Progenitor cell of endocrine pancreas (in vitro differentiated cells): ENCODE measurements at places on chromosomes 5 and 9.
A peak's percentile ranks its signal among the peaks of the same experiment; 100 is the strongest.

- H3K36me3 ChIP-seq = no peaks in the 10 kb centered on the region
- no peak overlapping the region for H3K4me3 ChIP-seq
- no peak for DNase-seq
- no peak overlapping the region for H3K27ac ChIP-seq
Observed at GRCh38 chr5:45507178-45507577, 189.0 kb downstream of the HCN1 start.

- peak overlapping the region; percentile 95 for H3K27ac ChIP-seq
- H3K27me3 ChIP-seq = no peaks in the 10 kb centered on the region
- peaks cover 19% of the 10 kb centered on the region for H3K36me3 ChIP-seq
Observed at GRCh38 chr9:4262735-4263141, 37.1 kb downstream of the GLIS3 start.

GRCh38 chr5:112065781-112066180, 308.8 kb upstream of the NREP start:
- H3K36me3 ChIP-seq = no peaks in the 10 kb centered on the region
- H3K27ac ChIP-seq = no peak overlapping the region
- no peak overlapping the region for H3K4me3 ChIP-seq
- no peaks in the 10 kb centered on the region for H3K27me3 ChIP-seq

DNA sequence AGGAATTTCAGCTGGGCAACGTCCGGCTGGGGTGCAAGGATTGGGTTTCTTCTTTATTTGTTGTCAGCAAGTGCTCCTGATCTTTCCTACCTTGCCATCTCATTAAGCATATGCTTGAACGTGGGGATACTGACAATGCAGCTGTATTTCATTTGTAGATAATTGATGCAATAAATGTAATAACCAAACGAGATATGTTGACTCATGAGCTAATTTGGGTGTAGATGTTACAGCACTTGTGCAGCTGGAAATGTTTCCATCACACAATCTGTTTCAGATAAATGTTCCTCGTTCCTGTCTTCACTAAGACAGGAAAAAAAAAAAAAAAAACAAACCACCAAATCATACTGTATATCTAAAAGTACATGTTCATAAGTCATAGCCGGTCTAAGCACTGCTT, 123.8 kb downstream of the DMRT2 start:
- DNase-seq = no peak
- H3K4me3 ChIP-seq = no peak overlapping the region
- no peaks in the 10 kb centered on the region for H3K27me3 ChIP-seq
- no peak overlapping the region for H3K27ac ChIP-seq
- H3K4me1 ChIP-seq = peaks cover 19% of the 10 kb centered on the region
- H3K36me3 ChIP-seq = no peaks in the 10 kb centered on the region

DNA sequence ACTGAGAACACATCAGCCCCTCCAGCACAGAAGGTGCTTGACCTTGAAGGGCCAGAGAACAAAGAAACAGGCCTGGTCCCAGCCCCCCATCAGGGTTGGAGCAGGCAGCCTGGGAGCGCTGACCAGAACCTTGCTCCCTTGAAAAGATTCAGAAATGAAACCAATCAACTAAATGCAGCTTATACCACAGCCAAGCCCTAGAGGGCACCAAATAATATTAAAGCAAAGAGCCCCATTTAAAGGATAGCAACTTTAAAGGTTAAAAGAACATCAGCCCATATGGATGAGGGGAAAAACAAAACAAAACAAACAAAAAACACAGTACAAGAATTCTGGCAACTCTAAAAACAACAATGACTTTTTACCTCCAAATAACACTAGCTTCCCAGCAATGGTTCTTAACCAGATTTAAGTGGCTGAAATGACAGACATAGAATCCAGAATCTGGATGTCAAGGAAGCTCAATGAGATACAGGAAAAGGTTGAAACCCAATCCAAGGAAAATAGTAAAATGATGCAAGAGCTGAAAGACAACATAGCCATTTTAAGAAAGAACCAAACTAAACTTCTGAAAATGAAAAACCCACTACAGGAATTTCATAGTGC, 471.9 kb downstream of the MTRR start:
- peaks cover 1% of the 10 kb centered on the region for H3K36me3 ChIP-seq
- H3K4me1 ChIP-seq = peaks cover 2% of the 10 kb centered on the region
- no peak for DNase-seq
- no peak overlapping the region for H3K27ac ChIP-seq
- H3K27me3 ChIP-seq = peaks cover 3% of the 10 kb centered on the region

- H3K4me1 ChIP-seq = peaks cover under 1% of the 10 kb centered on the region
- peaks cover 40% of the 10 kb centered on the region for H3K36me3 ChIP-seq
- no peak for DNase-seq
- H3K27me3 ChIP-seq = no peaks in the 10 kb centered on the region
Observed at GRCh38 chr5:94632024-94632423, 13.6 kb downstream of the SLF1 start.

GRCh38 chr5:23208959-23209431, 298.4 kb upstream of the PRDM9 start:
- no peak overlapping the region for H3K27ac ChIP-seq
- H3K4me1 ChIP-seq = no peaks in the 10 kb centered on the region
- no peaks in the 10 kb centered on the region for H3K27me3 ChIP-seq
- H3K4me3 ChIP-seq = no peak overlapping the region
- DNase-seq = no peak

- H3K27me3 ChIP-seq = peaks cover 2% of the 10 kb centered on the region
- H3K4me1 ChIP-seq = no peaks in the 10 kb centered on the region
- H3K27ac ChIP-seq = no peak overlapping the region
Observed at GRCh38 chr9:1366276-1366675, 316.1 kb downstream of the DMRT2 start.

DNA sequence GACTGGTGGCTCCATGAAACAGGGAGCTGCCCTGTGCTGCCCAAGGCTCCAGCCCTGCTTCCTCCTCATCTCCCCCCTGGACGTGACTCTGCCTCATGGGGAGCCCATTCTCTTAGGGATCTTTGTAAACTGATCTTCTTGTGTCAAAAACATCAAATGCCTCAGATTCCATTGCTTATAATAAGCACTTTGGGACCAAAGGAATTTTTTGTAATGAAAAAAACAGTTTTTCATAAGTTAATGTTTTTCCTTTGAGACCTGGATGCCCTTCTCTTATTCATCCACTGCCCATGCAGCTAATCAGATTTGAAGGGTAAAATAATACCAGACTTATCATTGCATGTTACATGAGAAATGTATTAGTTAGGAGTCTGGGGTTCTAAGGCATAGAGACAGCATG, 41.7 kb downstream of the PALM2AKAP2 start:
- no peaks in the 10 kb centered on the region for H3K36me3 ChIP-seq
- no peak overlapping the region for H3K4me3 ChIP-seq
- H3K27ac ChIP-seq = no peak overlapping the region
- H3K27me3 ChIP-seq = peaks cover 30% of the 10 kb centered on the region

DNA sequence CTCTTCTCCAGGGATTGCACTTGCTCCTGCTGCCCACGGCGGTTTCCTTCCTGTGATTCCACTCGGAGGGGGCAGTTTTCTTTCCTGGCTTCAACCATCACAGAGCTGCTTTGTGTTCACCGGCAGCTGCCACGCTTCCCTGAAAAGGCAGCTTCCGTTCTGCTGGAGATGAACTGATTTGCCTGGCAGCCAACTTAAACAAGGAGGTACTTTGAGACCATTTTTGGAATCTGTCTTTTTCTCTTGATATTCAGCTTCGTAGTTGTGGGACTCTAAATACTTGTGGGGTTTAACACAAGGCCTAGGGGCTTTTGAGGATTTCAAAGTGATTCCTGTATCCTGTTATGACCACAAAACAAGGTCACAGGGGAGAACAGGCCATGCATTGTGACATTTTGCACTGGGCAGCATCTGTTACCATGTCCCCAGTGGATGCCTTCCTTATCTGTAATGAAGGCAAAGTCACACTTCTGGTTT, 192.0 kb downstream of the MTRR start:
- H3K36me3 ChIP-seq = no peaks in the 10 kb centered on the region
- peaks cover 8% of the 10 kb centered on the region for H3K4me1 ChIP-seq
- peaks cover 5% of the 10 kb centered on the region for H3K27me3 ChIP-seq
- DNase-seq = no peak
- no peak overlapping the region for H3K4me3 ChIP-seq

DNA sequence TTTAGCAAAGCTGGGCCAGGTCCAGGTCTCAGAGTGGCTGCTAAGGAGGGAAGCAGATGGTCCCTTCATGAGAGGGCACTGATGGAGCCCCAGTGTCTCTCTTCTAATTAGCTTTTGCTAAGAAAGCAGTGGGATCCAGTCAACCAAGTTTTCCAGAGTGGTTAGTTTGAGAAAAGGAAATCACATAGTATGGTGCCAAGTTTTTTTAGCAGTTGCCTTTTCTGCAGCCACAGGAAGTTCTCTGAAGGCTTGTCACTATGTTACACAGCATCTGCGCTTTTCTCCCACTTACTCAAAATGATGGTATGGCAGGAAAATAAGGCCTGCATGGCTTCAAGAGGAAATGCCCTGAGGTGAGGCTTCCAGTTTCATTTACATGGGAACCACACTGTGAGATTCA, 331.5 kb upstream of the ZNF462 start:
- no peak overlapping the region for H3K27ac ChIP-seq
- no peak for DNase-seq
- no peaks in the 10 kb centered on the region for H3K36me3 ChIP-seq
- no peak overlapping the region for H3K4me3 ChIP-seq

- H3K27me3 ChIP-seq = no peaks in the 10 kb centered on the region
- no peak for DNase-seq
- H3K4me3 ChIP-seq = no peak overlapping the region
- no peaks in the 10 kb centered on the region for H3K36me3 ChIP-seq
- H3K27ac ChIP-seq = no peak overlapping the region
Observed at GRCh38 chr5:126519637-126520592, 75.1 kb downstream of the ALDH7A1 start.

GRCh38 chr5:76542887-76543690, 80.1 kb downstream of the F2RL2 start:
- no peak overlapping the region for H3K4me3 ChIP-seq
- H3K4me1 ChIP-seq = peaks cover 27% of the 10 kb centered on the region
- peaks cover 7% of the 10 kb centered on the region for H3K27me3 ChIP-seq
- no peak for DNase-seq

- no peak overlapping the region for H3K4me3 ChIP-seq
- H3K36me3 ChIP-seq = no peaks in the 10 kb centered on the region
- H3K4me1 ChIP-seq = peaks cover 10% of the 10 kb centered on the region
- peaks cover 13% of the 10 kb centered on the region for H3K27me3 ChIP-seq
Observed at GRCh38 chr9:134283111-134283515, 43.1 kb upstream of the RXRA start.

- H3K27ac ChIP-seq = no peak overlapping the region
- DNase-seq = no peak
Observed at GRCh38 chr5:124741711-124742496, 4.5 kb downstream of the ZNF608 start.

DNA sequence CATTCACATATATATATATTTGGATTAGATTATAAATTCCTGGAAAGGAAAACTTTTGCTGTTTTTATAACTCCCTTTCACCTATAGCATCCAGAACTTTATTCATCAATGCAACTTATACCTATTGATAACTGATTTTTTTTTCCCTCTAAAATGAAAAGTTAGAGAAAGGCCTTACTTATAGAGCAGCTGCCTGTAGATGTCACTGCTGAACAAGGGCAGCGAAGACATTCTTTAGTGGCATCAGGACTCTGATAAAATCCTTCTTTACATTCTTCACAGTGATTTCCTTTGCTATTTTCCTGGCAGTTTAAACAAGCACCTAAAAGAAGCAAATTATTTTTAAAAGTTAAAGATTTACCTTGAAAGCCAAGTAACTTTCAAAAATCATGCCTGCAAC, 32.3 kb upstream of the CDK5RAP2 start:
- H3K4me1 ChIP-seq = no peaks in the 10 kb centered on the region
- H3K4me3 ChIP-seq = no peak overlapping the region
- peak overlapping the region; percentile 35 for H3K27ac ChIP-seq
- H3K36me3 ChIP-seq = peaks cover 9% of the 10 kb centered on the region

DNA sequence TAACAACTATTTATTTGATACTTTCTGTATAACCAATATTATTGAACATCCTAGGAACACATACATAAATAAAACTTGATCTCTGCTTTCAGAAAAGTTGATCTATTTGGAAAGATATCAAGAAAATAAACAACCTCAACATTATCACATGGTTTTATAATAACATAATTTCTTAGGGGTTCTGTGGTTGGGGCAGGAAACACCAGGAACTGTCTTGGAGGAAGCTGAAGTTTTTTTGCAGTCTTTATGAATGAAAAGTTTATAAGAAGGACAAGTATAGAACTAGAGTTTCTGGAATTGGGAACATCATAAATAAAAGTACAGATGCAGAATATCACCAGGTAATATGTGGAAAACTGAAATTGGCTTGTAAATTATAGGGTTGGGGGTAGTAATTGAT, 296.1 kb downstream of the TAF11L14 start:
- H3K36me3 ChIP-seq = no peaks in the 10 kb centered on the region
- no peaks in the 10 kb centered on the region for H3K27me3 ChIP-seq
- H3K4me1 ChIP-seq = no peaks in the 10 kb centered on the region
- H3K27ac ChIP-seq = no peak overlapping the region
- no peak overlapping the region for H3K4me3 ChIP-seq

- H3K27me3 ChIP-seq = no peaks in the 10 kb centered on the region
- peaks cover 24% of the 10 kb centered on the region for H3K4me1 ChIP-seq
- no peaks in the 10 kb centered on the region for H3K36me3 ChIP-seq
- H3K27ac ChIP-seq = peak overlapping the region; percentile 95
- peak overlapping the region; percentile 93 for H3K4me3 ChIP-seq
- peak; percentile 44 for DNase-seq
Observed at GRCh38 chr5:159207686-159208513, 1.5 kb downstream of the RNF145 start.

DNA sequence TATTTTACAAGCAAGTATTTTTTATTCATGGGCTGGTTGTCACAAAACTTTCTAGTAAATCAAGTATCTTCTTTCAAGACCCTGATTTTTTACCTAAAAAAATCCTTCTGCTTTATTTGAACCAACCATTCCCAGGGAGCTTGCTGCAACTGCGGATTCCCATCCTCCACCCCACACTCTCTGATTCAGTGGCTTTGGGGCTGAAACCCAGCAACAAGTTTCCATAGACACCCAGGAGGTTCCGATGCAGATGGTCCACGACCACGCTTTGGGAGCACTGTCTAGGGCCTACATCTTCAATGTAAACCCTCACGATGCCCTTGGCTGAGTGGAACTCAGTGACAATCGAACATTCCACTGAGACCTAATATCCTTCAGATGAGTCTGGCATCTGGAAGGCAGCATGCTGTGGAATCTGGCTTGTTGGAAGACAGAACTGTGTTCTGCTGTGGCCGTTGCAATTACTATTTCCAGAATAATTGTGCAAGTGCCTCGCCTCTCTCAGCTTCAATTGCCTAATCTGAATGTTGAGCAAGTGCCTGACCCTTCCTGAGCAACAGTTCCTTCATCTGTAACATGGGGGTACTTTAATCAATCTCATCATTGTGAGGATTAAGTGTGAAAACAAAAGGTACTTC, 105.1 kb downstream of the INSYN2B start:
- no peaks in the 10 kb centered on the region for H3K36me3 ChIP-seq
- peaks cover 40% of the 10 kb centered on the region for H3K27me3 ChIP-seq
- DNase-seq = no peak

DNA sequence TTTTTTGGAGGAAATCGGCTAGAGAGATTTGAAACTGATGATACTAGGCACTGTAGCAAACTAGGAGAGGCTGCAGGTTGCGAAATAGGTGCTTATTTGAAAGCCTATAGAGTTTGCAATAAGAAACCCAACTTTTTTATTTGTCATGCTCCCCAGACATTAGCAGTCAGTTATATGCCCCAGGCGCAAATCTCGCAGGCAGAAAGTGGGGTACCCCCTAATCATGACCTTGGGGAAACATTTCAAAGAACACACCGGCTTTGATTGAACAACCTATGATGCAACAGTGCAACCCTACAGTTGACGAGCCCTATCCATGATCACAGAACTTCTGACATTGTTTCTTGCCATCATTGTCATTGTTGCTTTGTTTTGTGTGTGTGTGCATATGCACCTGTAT, 510.5 kb downstream of the RAB3C start:
- H3K27me3 ChIP-seq = no peaks in the 10 kb centered on the region
- H3K36me3 ChIP-seq = no peaks in the 10 kb centered on the region
- H3K4me3 ChIP-seq = no peak overlapping the region
- H3K27ac ChIP-seq = no peak overlapping the region
- H3K4me1 ChIP-seq = peaks cover 3% of the 10 kb centered on the region
- DNase-seq = no peak
